AG09319 (cell line): ENCODE measurements at places on chromosomes 5 and 9.

- no peak for DNase-seq
Measured at GRCh38 chr5:68711293-68712200, 382.3 kb upstream of the SLC30A5 start.

DNA sequence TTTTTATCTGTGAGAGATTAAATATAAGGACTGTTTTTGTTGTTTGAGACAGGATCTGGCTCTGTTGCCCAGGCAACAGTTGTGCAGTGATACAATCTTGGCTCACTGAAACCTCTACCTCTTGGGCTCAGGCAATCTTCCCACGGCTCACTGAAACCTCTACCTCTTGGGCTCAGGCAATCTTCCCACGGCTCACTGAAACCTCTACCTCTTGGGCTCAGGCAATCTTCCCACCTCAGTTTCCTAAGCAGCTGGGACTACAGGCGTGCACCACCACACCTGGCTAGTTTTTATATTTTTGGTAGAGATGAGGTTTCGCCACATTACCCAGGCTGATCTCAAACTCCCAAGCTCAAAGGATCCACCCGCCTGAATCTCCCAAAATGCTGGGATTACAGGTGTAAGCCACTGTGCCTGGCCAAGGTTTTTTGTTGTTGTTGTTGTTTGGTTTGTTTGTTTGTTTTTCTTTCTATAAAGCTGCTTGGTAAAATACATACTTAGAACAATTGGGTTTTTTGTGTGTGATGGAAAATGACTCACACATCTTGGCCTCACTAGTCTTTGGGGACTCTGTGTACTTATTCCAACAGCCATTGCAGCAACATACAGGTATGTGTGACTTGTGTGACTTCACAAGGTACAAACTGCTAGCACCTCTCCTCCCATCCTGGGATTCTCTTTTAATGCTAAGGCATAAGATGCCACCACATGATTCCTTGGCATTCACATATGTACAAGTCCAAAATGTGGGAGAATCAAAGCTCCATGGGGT is 36.5 kb upstream of the RASA1 start:
- no peak for DNase-seq

- DNase-seq: no peak
Measured at GRCh38 chr9:130854092-130854491, 19.0 kb downstream of the ABL1 start.

GRCh38 chr5:15966066-15966640 is 213.4 kb downstream of the MARCHF11 start:
- DNase-seq: no peak

DNA sequence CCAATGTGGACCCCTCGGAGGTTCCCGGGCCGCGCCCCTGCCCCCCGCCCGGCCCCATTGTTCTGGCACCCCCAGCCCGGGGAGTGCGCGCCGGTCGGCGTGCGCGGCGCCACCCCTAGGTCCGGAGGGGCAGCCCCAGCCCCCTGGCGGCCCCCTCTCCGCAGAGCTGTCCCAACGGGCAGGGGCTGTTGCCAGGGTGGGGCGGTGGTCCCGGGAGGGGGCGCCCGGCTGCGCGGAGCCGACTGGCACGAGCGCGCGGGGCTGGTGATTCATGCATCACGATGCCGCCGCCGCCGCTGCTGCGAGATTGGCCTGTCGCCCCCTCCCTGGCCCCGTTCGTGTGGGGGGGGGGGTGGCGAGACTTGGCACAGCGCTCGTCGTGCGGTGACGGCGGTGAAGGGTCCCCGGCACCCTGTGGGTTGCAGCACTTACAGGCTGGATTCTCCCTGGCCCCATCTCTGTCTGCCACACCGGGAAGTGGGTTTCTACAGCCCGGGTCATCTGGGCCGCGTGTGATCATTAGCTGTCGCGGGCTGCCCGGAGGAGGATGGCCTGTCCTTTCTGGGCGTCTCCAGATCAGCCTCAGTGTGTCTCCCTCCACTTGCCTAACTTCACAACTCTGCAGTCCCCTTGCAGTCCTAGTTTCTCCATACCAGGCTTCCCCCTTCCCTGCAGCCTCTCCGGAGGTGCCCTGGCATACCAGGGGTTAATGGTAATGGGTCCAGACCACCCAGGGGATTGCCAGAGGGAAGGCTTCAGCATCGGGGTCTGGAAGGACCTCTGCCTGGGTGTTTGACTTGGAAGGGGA is 858 bp downstream of the NCS1 start:
- DNase-seq: no peak

GRCh38 chr5:167413506-167413905 is 877.9 kb upstream of the WWC1 start:
- DNase-seq: no peak

- no peak for DNase-seq
Measured at GRCh38 chr9:94933511-94933828, 207.0 kb downstream of the AOPEP start.

GRCh38 chr9:2303056-2303455 is 287.9 kb downstream of the SMARCA2 start:
- no peak for DNase-seq

DNA sequence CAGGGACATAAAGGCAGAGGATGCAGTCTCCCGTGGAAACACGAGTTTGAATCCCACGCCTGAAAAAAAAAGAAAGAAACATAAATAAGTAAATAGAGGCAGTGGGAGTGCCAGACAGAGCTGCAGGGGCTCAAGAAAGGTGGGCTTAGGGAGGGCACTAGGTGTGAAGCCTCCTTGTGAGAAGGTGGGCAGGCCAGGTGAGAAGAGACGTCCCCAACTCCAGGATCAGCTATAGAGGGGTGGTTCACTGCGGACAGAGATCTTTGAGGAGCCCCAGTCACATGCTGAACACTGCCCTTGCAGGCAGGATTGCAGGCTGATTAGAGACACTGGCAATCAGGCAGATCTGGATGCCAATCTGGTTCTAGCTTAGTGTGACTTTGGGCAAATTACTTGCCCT is 172.1 kb downstream of the RGS3 start:
- DNase-seq: no peak

DNA sequence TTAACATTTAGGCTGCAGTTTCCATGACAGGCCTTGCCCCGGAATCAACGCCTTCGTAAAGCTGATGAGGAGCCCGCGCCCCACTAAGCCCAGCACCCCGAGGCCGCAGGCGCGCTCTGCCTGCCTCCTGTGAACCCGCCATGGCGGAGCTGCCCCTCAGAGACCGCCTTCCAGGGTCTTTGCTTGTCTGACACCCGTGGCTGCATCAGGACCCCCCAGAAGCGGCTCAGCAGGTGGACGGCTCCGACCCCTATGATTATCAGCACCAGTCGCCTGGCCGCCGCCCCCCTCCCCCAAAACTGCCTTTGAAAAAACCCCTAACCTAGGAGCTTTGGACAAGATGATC is 507 bp upstream of the DPH7 start:
- DNase-seq: no peak

DNA sequence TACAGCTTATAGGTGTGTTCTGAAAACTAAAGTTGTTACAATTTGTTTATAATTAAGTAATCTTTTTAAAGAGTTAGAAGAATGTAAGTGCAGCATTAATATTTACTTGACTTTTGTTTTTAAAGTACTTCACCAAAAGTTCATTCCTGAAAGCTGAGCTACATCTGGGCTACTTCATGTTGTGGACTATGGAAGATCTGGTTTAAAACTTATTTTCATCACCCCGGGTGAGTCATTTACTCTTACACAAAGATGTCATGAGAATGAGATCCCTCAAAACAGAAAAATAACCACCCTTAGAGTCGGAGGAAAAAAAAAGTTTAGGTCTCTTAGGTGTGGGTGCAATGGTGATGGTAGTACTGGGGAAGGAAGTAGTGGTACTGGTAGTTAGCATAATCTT is 5.1 kb downstream of the POU5F2 start:
- DNase-seq: no peak

DNA sequence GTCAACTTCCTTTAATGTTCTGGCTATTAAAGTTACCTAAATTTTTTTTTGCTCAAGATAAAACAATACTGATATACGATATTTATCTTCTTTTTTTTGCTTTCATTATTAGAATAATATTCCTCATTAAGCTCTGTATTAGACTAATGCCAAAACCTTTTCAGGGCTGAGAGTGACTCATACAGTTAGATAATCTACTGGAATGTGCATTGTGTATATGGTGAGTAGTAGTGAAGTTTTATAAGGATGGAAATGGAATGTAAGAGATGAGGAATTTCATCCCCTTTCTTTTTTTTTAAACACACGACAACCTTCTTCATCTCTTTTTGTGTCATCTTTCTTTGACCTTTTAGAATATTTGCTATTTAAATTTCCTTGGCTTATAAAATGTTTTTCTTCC is 268.6 kb downstream of the ISL1 start:
- no peak for DNase-seq

GRCh38 chr9:104765138-104765537 is 1.2 kb downstream of the NIPSNAP3B start:
- DNase-seq: no peak

GRCh38 chr5:96972599-96973334 is 36.9 kb downstream of the LNPEP start:
- DNase-seq: no peak

DNA sequence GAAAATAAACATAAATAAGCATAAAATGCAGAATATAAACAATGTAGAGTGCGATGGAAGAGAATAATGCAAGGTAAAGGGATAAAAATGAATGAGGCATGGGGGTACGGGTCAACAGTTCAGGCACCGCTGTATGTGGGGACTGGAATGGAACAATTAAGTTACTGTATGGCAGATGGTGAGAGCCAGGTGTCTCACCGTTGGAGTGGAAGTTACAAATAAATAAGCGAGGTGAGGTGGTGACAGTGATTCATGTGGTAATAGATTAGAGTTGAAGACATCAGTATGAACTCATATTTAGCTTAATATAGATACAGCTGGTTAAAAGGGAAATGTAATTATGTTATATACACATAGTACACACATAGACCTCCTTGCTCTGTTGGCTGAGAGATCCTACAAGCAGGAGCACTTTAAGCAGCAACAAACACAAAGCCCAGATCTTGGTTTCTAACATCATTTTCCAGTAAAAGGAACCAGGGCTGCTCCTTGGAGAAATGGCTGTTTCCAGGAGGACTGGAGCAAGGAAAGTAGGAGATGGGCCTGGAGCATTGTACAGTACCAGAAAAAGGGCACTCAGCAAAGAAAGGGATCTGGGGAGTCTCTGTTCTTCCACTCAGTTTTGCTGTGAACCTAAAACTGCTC is 2.4 kb upstream of the OMD start:
- no peak for DNase-seq

DNA sequence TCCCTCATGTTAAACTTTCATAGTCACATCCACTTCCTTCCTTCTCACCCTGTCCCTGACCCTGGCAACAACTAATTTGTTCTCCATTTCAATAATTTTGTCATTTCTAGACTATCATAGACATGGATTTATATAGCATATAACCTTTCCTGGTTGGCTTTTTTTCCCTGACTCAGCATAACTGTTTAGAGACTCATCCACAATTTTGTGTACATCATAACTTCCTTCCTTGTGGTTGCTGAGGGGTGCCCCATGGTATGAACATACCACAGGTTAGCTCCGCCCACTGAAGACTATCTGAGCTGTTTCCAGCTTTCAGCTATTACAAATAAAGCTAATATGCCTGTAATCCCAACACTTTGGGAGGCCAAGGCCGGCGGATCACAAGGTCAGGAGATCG is 137.3 kb downstream of the PHF2 start:
- no peak for DNase-seq

DNA sequence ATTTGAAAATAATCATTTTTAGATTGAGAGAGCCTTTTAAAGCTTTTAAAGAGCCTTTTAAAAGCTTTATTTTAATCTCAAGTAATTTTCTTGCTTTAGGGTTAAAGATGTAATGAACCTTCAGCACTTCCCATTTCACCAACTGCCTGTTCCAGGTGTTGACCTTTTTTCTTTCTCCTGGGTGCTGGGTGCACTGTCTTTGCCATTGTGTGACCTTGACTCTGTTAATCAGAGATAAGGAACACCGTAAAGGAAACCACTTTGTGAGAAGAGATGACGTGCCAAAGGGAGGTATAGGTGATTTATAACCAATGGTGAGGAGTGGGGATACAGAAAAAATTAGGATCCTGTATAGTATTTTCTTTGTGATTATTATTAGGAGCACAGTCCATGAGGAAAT is 68.2 kb downstream of the NAA35 start:
- no peak for DNase-seq

DNA sequence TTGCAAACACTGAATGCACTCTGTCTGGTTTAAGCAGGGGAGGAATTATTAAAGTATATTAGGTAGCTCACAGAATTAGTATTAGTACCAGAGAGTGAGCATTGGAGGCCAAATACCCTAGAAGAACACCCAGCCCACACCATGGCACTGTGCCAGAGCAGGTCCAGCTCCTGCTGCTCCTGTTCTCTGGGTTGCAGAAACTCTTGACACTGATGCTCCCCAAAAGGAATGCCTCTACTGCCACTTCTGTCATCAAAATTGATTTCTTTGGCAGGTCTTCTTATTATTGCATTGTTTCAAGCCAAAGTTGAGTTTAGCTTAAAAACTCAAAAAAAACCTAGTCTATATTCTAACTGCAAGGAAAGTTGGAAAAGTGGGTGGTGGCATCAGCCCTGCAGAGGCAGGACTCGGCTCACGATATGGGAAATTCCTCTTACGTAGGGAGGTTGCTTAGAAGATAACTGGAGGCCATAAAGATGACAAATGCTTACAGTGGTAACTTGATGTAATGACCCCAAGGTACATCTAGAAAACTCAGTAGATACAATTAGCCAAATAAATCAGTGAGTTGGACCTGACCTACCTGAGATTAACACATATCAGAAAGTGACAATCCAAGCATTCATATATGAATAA is 123.4 kb downstream of the CD180 start:
- DNase-seq: no peak

DNA sequence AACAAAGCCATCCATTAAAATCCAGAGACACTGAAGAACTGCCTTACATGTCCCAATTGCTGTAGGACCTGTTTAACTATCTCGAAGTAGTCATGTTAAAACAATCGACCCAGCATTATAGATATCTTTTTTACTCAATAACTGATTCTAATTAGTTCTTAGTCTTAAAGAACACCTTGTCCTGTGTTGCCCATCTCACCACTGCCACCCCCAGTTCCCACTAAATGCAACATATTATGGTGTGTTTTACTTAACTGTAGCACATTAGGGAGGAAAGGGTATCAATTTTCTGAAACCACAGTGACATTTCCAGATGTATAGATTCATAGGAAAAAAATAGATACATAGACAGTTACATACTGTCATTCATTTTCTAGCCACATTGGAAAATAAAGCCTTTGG is 221.2 kb downstream of the MEF2C start:
- no peak for DNase-seq

DNA sequence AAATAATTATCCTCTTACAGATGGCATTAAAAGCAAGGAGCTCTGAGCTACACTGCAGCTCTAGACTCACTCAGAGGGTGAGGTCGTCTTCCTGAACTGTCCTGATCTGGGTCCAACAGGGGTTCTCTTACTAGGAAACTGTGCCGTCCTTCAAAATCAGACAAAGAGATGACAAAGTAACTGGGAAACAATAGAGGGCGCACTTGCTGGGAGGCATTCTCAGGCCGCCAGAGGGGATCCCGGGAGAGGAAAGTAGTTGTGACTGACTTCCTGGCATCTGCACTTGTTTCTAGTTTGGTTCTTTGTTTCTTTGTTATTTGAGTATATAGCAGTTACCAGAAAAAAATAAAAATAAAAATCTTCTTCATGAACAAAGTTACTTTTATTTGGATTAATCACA is 142.9 kb upstream of the MSX2 start:
- no peak for DNase-seq

- DNase-seq: no peak
Measured at GRCh38 chr5:160061770-160062169, 52.8 kb downstream of the TTC1 start.

- DNase-seq: no peak
Measured at GRCh38 chr5:159571501-159572244, 241.4 kb upstream of the IL12B start.

- DNase-seq: no peak
Measured at GRCh38 chr9:75226403-75227139, 138.3 kb downstream of the OSTF1 start.
